ENCODE measurements at places on chromosomes 7 and 10.

GRCh38 chr10:27536437-27536836 is 32.3 kb downstream of the RAB18 start:
- DNase-seq, result no peak

GRCh38 chr7:40742270-40742669 is 607.5 kb downstream of the SUGCT start:
- DNase-seq, result no peak

GRCh38 chr10:123645615-123646014 is 20.5 kb upstream of the GPR26 start:
- no peak for DNase-seq

DNA sequence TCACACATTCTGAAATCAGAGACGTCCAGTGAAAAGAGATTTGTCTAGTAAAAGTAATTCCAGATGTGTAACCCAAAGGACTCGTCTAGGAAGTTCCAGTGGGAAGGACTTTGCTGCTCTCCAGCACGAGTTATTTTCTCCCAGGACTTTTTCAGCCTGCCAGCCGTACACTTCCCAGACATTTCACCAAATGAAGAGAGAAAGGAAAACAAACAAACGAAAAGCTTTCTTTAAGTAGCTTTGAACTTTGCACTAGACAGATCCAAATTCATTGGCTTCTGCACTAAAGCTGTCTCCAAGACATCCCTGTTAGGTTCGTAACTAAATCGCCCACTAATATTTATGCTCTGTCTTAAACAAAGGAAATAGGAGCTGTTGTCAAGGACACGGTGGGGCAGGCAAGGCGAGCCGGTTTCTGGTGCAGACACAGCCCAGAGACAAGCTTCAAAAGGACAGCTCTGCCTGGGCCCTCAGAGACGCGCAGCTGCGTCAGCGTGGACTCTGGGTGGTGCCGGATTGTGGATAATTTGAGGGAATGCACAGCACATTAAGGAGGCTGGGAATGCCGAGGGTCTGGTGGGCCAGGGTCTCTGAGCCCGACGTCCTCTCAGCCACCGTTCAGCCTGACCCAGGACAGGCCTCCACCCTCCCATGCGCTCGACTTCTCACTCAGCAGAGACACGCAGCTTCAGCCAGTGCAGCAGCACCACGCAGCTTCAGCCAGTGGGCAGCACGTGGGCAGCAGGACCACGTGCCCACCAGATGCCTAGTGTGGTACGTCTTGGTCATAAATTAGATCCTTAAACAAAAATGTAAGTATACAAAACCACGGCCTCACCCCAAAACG is 64.1 kb upstream of the INSIG1 start:
- no peak for DNase-seq

DNA sequence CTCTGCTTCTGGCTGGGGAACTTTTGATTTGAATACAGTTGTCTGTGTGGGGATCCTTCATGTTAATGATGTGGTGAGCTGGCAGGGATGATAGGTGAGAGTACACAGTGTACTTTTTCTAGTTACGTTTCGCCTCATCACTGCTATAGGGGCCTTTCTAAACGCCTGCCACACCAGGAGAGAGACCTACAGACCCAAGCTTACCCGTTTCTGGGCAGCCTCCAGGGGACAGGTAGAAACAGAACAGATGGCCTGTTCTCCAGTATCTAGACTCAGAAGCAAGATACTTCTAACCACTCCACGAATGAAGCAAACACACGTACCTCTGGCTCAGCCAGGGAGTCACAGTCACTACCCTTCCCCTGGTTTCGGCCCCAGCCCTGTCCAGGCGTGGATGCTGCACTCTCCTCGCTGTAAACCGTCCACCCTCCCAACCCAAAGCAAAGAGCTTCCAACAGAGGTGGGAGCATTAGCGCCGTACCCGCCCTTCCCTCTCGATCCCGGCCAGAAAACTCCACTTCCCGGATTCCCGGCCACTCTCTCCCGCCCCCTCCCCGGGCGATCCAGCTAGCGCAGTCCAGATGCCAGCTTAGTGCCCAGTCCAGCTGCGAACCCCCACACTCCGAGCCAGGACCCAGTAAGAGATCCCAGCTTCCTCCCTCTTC is 1.2 kb downstream of the CCDC6 start:
- no peak for DNase-seq

DNA sequence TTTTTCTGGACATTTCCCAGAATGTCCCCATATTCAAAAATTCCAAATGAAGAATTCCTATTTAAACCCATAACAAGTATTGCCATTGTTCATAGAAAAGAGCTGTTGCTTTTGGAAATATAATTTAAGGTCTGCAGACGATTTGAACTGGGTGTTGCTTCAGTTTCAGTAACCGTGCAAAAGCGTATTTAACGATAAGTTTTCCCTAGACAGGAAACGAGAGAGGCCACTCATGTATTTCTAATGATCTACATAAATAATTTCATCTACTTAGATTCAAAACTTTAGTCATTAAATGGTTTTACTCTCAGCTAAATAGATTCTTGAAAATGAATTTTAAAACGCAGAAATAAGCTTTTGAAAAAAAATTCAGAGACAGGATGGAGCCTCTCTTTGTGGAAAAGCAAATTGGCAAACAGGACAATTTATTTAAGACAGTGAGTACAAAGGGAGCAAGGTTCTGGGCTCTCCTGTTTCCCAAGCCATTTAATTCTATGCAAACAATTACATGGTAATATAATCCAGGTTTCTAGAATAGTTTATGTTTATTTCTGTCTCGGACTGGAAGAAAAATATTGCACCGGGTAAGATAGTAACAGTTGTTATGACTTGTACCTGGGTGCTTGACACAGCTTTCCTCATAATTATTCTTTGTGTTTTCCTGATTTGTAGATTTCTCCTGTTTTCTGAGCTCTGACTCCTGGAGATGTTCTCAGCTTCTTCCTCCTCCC is 263.0 kb downstream of the BAMBI start:
- DNase-seq, result no peak

DNA sequence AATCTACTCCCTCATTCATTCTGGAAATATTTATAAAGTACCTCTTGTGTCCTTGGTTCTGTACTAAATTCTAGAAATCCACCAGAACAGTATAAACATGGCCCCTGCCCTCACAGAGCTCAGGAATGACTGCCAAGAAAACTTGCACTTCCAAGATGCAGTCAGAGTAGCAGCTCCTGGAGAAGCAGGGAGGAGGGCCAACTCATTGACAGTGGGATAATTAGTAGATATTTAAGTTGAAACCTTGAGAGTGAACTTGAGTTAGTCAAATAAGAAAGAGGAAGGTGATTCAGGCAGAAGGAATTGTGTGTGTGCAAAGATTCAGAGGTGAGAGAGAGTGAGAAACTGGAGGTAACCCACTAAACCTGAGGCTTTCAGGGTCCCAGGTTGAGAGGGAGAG is 182.2 kb upstream of the INHBA start:
- no peak for DNase-seq

DNA sequence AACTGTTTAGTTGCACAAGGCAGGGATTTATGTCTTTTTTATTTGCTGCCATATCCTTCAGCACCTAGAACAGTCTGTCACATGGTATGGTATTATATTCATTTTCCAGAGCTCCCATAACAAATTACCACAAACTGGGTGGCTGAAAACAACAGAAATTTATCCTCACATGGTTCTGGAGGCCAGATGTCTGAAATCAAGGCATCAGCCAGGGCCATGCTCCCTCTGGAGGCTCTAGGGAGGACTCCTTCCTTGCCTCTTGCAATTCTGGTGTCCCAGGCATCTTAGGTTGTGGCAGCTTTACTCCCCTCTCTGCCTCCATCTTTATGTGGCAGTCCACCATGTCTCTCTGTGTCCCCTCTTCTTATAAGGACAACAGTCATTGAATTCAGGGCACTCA is 43.1 kb downstream of the MET start:
- DNase-seq, result no peak

GRCh38 chr7:90165724-90166123 is 11.5 kb downstream of the STEAP1 start:
- no peak for DNase-seq

DNA sequence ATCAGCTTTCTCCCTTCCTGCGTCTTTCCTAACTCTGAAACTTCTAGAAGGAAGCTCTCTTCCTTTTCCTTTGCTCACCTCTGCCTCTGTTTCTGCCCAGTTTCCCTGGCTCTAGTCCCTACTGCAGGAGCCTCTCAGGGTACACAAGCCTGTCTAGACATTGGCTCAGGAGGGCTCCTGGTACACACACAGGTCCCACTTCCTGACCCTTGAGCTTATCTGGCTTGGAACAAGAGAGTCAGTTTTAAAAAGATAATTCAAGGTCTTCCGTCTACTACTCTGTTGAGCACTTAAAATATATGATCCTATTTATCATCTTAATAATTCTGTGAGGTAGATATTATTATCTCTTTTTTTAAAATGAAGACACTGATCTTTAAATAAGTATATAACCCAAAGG is 140.7 kb downstream of the RTKN2 start:
- no peak for DNase-seq

DNA sequence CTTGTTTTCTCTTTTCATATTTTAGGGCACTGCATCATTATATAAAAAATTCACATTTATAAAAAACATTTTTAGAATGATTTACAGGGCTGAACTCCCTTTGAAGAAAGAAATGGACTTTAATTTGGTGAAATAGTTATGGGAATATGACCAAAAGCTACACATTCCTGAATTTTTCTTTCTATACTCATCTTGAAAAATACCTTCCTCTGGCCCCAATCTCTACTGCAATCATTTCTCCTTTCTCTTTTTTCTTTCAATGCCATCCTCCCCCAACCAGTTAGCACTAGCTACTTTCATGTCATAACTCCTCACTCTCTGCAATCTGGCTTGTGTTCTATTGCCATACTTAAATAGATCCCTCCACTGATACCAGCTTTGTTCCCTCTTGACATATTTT is 6.2 kb downstream of the WNT8B start:
- DNase-seq, result no peak

GRCh38 chr10:35000936-35001335 is 89.2 kb downstream of the CUL2 start:
- DNase-seq, result no peak

- DNase-seq, result no peak
Measured at GRCh38 chr7:73891178-73891885, 30.4 kb downstream of the TMEM270 start.

DNA sequence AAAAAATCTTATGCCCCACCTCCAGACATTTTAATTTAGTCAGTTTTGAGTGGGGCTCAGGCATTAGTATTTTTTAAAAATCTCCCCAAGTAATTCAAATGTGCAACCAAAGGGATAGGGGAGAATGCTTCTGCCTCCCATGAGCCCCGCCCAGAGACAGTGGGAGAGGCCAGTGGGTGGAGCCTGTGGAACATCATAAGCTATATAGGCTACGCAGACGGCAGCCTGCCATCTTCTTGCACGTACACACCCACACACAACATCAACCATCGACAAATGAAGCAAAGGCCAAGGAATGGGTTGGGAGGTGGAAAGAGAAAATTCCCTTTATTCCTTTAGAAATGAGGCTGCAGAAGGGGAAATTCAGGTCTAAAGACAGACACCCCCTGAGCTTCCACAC is 25.2 kb downstream of the CREB3L2 start:
- no peak for DNase-seq

DNA sequence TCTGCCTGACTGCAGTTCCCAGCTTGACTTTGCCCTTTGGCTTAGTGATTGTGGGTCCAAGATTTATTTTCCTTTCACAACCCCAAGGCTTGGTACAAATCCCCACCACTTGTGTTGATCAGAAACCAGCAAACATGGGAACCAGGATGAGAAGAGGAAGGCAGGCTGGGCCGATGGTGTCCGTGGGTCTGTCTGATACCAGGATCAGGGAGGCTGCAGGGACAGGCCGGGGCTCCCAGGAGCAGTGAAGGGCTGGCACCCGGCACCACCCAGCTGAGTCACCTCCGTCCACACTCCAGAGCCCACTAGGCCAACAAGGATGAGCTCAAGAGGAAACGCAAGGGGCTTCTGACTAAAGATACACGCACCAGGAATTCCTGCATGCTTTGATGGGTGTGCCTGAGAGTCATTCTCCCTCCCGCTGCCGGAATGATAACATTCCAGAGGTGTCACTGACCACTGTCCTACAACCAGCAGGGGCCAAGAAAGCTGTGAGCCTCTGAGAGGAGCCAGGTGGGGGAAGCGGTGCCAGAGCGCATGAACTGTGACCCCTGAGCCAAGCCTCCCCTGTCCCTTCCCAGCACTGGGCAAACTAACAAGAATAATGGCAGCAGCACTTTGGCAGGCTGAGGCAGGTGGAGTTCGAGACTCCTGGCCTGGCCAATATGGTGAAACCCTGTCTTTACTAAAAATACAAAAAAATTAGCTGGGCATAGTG is 29.2 kb upstream of the PROSER2 start:
- no peak for DNase-seq

DNA sequence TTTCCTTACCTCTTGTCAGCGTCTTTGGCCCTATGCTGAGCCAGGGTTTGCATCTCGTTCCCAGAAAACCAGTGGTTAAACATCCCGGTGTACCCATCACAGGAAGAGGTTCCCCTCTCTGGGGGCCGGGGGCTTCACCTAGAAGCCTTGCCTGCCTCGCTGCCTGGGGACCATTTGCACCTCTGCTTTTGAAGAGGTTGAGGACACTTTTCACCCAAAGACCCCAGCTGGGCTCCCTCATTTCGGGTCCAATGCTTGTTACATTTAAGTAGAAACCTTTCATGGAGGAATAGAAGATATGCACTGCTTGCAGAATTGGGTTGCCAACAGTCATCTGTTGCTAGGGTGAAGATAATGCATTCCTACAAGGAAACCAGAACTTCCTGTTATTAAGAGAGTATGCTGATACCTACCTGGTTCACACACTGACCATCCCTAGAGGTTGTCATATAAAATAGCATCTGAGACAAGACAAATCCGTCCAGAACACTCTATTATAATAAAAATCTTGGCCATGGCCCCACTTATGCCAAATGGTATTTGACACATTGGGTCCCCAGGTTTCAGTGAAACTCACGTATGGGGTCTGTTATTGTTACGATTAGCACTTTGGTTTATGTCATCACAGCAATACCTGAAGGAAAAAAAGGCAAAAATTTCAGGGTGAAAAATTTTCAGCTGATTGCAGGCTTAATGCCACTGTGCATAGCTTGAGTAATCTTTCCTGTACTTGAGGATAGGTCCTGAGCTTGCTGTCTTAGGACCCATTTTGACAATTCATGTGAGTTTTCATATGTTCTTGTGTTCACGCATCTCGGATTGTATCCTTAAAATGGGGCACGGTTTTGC is 917 bp downstream of the ZNF365 start:
- no peak for DNase-seq

DNA sequence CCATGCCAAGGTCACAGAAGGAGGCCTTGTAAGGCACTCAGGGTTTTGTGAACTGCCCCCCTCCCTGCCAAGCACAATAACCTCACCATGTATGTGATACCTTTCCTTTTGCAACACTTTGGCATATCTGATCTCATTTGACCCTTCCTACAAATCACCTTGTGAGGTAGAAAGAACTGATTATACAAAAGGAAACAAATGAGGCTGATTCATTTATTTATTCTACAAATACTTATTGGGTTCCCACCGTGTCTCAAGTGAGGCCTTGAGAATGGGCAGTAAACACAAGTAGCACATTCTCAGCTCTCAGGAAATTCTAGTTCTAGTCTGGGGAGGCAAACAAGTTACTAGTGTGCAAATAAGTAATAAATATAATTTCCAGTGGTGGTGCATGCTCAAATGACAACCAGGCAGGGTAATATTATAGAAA is 19.6 kb downstream of the PLCE1 start:
- DNase-seq, result no peak

- no peak for DNase-seq
Measured at GRCh38 chr10:107546986-107547385, 382.5 kb upstream of the SORCS1 start.

Data from activated CD8-positive, alpha-beta memory T cell treated with anti-CD3 and anti-CD28 coated beads for 4 hours (primary cell).